Gastroesophageal sphincter (tissue), 4 donors: ENCODE measurements at places on chromosomes 2 and 18. TPM values are rescaled to one million over a fixed set of nuclear protein-coding genes. Genes with fewer than 3 reads are reported as not detected.

GRCh38 chr2:67295851-67296250, 101.3 kb upstream of the ETAA1 start:
- peaks cover 11% of the 10 kb centered on the region for H3K4me1 ChIP-seq
- H3K27me3 ChIP-seq = no peaks in the 10 kb centered on the region
- no peak for ATAC-seq
- no peaks in the 10 kb centered on the region for H3K36me3 ChIP-seq
- no peak overlapping the region for H3K27ac ChIP-seq
- H3K4me3 ChIP-seq = no peak overlapping the region

The SPATA3 gene
- not detected for total RNA-seq

The TMEM247 gene
- not detected for total RNA-seq

The PAX3 gene
- not detected for total RNA-seq

DNA sequence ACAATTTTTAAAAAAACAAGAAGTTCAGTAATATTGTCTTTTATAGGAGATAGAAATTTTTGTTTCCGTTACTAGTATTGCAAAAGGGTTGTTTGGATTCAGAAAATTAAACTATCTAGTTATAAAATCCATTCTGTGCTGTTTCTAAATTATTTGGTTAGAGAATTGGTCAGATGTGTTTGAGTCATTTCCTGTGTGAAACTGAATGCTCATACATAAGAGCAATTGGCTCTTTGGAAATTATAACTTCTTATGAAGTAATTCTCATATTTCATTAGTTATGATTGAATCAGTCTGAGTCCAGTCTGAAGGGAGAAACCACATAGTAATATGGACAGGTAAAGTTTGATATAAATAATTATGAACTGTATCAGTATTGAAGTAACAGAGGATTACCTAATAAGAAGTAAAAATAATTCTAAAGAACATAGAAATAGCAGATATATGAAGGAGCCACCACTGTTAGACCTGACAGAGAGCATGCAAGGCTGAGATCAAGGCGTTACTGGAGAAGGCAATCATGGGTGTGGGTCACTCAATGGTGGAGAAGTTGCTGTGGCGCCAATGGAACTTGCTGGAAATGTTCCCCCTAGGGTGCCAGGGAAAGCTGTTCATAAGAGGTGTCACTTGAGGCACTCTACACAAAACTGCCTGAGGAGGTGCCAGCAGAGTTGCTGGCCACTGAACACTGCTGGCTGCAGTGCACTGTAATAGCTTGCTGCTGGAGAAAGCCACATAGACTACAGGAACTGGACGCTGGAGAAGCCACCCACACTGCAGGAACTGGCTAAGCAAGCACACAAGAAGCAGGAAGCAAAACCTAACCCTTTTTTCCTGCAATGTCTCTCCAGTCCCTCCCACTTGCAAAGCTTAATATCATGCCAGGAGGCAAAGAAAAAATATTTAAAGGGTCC, 18.0 kb upstream of the FAP start:
- no peaks in the 10 kb centered on the region for H3K4me1 ChIP-seq
- peak overlapping the region; percentile 40 for H3K27ac ChIP-seq
- no peak overlapping the region for H3K4me3 ChIP-seq
- H3K27me3 ChIP-seq = no peaks in the 10 kb centered on the region

DNA sequence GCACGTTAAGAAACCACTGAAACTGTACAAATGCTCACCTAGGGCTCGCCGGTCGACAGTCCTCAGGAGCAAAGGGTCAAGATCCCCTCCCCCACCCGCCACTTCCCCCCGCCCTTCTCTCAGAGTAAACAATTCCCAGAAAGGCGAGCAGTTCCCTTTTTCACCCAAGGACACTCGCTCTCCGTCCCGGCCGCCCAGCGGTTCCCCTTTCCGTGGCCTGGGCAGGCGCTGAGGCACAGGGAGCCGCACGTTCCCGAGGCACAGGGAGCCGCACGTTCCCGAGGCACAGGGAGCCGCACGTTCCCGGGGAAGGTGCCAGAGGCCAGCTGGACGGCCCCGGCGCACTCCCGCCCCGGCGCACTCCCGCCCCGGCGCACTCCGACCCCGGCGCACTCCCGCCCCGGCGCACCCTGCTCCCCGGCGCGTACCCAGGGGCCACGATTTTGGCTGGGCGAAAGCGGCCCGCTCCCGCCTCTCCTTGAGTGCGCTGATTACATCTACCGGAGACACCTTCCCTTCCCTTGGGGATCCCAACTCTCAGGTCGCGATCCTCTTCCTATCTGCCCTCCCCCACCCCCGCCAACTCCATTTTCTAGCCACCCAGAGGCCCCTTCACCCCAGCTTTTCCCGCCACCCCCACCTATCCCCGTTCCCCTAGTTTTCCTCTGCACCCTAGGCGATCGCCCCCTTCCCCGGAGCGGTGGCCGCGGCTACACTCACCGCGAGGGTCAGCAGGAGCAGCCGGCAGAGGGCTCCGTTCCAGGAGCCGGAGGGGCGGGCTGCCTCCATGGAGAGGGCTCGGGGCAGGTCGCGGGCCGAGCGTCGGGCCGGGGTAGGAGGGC, 817 bp downstream of the DSC2 start:
- peaks cover 33% of the 10 kb centered on the region for H3K27me3 ChIP-seq
- ATAC-seq = peak; percentile 84
- H3K36me3 ChIP-seq = no peaks in the 10 kb centered on the region
- H3K27ac ChIP-seq = peak overlapping the region; percentile 55
- peak overlapping the region; percentile 57 for H3K4me3 ChIP-seq

- H3K4me3 ChIP-seq = no peak overlapping the region
- no peaks in the 10 kb centered on the region for H3K4me1 ChIP-seq
- ATAC-seq = no peak
- no peaks in the 10 kb centered on the region for H3K27me3 ChIP-seq
- no peaks in the 10 kb centered on the region for H3K36me3 ChIP-seq
Measured at GRCh38 chr18:50696436-50696835, 123.4 kb downstream of the MRO start.

The TNS1 gene
- 1,304 TPM for total RNA-seq

- no peaks in the 10 kb centered on the region for H3K4me1 ChIP-seq
- H3K27me3 ChIP-seq = peaks cover 34% of the 10 kb centered on the region
- no peak overlapping the region for H3K27ac ChIP-seq
Measured at GRCh38 chr2:28880193-28880592, 10.1 kb upstream of the TRMT61B start.

DNA sequence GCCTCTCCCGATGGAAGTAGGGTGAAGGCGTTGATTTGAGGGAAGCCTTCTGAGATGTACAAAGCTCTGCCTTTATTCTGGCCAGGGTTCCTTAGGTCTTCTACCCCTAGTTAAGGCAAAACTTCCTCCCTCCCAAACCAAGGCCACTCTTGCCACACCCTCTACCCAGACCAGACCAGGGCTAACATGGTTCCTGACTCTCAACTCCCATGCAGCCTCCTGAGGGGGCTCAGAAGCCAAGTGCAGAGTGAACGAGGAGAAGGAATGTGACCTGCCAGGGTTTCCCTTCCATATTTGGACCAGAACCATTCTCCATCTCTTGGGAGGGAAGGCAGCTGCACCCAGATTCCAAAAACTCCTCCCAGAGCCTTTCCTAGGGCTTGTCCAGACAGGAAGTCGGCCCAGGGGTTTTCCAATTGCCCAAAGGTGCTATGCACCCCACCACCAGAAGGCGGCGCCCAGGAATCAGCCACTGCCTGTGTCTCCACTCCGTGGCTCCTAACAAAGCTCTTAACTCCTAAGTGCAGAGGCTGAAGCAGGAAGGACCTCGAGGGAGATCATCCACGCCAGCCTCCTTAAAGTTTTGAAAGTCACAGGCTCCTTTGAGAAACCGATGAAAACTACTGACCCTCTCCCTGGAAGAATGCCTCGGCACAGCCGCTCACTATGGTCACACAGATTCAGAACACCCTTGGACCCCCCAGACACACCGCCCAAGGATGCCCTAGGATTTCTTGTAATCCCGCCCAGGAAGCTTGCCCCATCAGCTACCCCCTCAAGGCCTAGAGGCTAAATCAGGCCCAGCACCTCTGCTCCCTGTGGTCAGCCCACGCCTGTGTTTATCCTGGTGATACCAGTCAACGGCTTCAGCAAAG, 157.8 kb downstream of the SMAD2 start:
- H3K27me3 ChIP-seq = no peaks in the 10 kb centered on the region
- no peak overlapping the region for H3K4me3 ChIP-seq
- H3K4me1 ChIP-seq = no peaks in the 10 kb centered on the region
- no peak for ATAC-seq
- no peaks in the 10 kb centered on the region for H3K36me3 ChIP-seq

DNA sequence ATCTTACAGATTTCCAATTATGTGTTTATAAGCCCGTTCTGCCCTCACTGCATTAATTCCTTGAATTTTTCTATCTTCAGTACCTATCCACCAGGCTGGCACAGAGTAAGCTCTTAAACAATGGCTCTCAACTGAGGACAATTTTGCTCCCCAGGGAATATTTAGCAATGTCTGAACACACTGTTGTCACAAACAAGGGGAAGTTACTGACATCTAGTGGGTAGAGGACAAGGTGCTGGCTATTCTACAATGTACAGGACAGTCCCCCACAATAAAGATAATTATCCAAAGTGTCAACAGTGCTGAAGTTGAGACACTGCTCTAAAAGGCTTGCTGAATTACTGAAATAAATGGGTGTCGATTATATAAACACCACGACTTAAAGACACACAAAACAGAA, 5.0 kb downstream of the NDUFS1 start:
- H3K36me3 ChIP-seq = no peaks in the 10 kb centered on the region
- no peak overlapping the region for H3K27ac ChIP-seq
- peaks cover 15% of the 10 kb centered on the region for H3K4me1 ChIP-seq
- H3K27me3 ChIP-seq = no peaks in the 10 kb centered on the region

- no peaks in the 10 kb centered on the region for H3K27me3 ChIP-seq
- no peak for ATAC-seq
- no peaks in the 10 kb centered on the region for H3K36me3 ChIP-seq
Measured at GRCh38 chr2:12227941-12228608, 481.6 kb downstream of the LPIN1 start.

The RBKS gene
- 1.1 TPM for total RNA-seq
